ENCODE measurements at places on chromosomes 13 and 19.

GRCh38 chr13:60016229-60016628 lies 147.5 kb downstream of the DIAPH3 start:
- DNase-seq: no peak

DNA sequence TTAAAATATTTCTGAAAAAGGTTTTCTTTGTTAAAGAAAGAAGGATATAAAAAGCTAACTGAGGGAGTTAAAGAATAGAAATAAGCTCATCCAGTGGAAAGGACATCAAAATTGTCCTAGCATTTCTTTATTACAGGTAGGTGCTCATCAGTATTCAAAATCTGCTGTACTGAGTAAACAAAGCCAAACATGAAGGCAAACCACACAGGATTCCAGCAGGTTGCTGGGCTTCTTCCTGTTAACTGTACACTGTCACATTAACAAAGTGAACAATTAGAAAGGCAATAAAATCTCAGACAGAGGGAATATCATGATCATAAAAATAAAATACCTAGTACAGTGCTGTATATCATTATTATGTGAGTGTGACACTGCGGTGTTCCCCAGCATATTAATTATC lies 1541.0 kb downstream of the SLITRK5 start:
- DNase-seq: no peak

DNA sequence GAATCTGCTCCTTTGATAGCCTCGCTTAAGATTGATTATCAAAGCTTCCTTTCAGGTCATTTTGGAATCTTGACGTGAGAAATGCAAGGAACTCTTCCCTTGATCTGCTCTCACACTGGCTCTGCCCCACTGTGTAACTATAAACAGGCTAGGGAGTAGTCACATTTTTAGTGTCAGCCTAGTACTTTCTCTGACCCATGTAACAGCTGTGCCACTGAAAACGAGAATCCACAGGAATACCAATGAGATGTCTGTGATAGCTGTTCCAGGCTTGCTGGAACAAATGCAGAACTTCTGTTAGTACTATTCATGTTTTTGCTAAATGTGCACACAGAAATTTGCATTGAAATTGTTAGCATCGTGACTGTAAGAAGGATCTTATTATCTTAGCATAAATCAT lies 221.3 kb downstream of the MYO16 start:
- DNase-seq: no peak

- peak; percentile 93 for DNase-seq
These were observed at the start of gene NDUFA11 for GRCh38 chr19:5903624-5904351. Gene NDUFA11, minus strand, starts transcription at chr19:5903790. Its CDS starts 82 bp downstream, at chr19:5903708.

GRCh38 chr13:36297366-36298338 lies at the start of gene CCDC169:
Gene CCDC169, minus strand, starts transcription at chr13:36297814. Its CDS starts 95 bp downstream, at chr13:36297719.
- no peak for DNase-seq

GRCh38 chr19:7629347-7630054 lies at the start of the genes PET100 and XAB2:
Gene PET100, plus strand, starts transcription at chr19:7629793. Its CDS starts 41 bp downstream, at chr19:7629834.
Gene XAB2, minus strand, starts transcription at chr19:7629545. Its CDS starts 18 bp downstream, at chr19:7629527.
- peak; percentile 97 for DNase-seq
